Activated CD4-positive, alpha-beta T cell treated with anti-CD3 and anti-CD28 coated beads, Interleukin-2, amount 50 U/mL, for 1 hour (primary cell): ENCODE measurements at places on chromosomes 12 and 14.

DNA sequence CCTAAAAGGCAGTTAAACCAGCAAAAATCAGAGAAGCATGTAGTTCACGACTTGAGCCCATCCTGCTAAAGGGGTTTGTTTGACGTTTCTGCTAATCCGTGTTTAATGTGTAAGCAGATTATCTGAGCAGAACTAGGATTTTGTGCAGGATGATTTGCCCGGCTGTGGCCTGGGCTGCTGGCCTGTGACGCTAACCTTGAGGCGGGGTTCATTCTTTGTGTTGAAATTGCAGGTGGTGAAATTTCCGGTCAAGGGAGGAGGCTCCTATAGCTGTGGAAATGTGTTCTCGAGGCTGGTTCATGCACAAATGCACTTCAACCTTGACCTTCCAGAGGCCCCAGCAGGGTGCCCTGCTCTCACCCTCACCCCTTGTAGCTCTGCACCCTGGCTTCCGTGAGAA, 63.7 kb downstream of the SLC24A4 start:
- no peak for DNase-seq

DNA sequence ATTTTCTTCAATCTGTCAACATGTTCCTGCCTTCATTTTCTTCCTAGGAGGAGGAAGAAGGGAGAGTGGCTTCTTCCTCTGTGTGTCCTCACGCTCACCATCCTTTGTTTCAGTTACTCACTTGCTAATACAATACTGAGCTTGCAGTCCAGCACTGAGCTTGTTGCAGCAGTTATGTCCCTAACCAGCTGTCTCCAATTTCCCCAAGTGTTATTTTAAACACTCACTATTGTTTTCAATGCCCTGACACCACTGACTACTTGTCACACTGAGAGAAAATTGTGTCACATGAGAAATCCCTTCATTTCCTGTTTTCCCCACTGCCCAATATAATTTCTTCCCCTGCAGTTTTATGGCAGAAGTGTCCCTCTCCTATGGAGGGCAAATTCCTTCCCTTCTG, 53.4 kb downstream of the HSD17B6 start:
- DNase-seq: no peak

GRCh38 chr14:92122761-92123160, 992 bp downstream of the CPSF2 start:
- DNase-seq: no peak

DNA sequence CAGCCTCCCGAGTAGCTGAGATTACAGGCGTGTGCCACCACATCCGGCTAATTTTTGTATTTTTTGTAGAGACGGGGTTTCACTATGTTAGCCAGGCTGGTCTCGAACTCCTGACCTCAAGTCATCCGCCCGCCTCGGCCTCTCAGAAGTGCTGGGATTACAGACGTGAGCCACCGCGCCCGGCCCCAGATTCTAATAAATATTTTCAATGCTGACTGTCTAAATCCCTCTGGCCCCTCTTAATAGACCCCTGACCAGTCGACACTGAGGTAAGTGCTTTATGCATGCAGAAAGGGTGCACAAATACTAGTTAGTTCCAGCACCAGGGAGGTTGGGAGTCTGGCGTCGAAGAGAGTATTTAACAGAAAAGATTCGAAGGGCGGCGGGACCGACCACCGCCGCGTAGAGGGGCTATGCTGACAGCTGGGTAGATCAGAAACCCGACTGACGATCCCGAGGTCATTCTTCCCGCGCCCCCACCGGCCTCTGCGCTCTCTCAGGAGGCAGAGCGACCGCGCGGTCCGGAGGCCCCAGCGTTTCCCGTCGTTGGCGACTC, 1.1 kb upstream of the SPATS2 start:
- DNase-seq: no peak

DNA sequence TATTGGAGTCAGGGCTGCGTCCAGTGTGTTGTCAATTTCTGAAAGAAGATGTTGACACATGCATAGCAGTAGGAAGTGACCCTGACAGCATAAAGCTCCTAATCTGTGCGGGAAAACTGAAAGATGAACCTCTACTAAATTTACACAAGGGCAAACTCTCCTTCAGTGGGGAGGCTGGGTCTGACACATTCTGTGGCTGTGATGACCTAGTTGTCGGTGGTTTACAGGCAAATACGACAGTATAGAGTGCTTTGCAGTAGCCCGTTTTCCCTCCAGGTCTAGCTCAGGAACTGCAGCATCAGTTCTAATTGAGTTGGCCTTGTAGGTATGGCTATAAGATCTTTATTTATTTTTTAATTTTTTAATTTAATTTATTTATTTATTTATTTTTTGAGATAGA, 14.8 kb upstream of the GABARAPL1 start:
- no peak for DNase-seq

DNA sequence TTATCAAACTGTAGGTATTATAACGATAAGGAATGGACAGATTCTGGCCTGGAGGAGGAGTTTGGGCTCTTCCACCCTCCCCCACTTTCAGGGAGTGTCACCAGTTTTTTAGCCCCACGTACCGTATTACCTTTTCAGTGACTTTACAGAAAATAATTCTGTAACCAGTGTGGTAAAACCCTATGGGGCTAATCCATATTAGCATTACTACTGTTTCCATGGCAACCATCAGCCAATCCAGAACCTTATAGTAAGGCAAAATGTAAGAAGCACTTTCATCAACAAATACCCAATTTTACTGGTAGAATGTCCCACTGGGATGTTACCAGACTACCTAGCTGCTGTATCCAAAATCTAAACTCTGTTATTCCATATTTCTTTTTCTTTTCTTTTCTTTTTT, 50.7 kb downstream of the BICDL1 start:
- DNase-seq: no peak

DNA sequence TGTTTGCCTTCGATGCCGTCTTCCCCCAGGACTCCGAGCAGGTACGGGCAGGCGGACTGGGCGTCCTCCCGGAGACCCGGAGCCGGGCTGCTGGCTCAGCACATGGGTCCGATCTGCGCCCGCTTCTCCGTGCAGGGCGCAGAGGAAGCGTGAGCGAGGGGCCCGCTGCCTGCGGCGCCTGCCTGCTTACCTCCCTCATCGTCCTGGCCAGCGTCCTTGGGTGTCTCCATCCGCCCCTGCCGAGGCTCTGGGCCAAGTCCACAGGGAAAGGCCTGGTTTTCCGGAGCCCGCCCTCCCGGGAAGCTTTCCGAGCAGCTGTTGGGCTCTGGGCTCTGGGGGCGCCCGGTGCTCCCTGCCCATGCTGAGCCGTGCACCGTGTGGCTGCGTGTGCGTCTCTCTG, 33.5 kb downstream of the KIF26A start:
- DNase-seq: no peak

DNA sequence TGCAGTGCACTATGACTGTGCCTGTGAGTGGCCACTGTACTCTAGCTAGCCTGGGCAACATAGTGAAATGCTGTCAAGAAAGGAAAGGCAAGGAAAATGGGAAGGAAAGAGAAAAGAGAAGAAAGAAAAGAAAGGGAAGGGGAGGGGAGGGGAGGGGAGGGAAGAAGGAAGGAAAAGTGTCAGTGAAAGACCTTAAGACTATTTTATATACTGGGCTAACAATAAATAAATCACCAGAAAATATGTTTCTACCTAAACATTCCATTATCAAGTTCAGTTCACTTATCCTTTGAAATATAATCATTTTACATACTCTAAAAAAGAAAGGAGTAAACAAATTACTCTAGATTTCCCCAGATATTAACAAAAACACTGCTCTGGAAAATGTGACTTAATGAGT, 22.1 kb downstream of the COCH start:
- no peak for DNase-seq

GRCh38 chr12:63083046-63083445, 68.0 kb downstream of the AVPR1A start:
- DNase-seq: no peak

DNA sequence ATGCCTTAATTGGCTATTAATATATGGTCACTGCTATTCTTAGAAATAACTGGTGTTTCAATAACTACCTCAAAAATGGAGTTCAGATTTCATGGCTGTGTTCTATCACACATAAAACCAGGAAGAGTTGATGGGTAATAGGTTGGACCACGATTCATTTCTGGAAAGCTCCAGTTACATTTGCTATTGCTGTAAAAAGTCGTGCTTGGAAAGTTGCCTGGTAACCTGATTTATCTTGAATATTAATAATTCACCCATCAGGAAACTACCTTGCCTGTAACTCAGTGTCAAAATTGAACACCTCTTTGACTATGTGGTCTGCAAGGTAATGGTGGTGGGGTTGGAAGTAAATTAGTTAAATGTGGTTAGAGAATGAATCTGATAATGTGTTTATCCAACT, 104.7 kb upstream of the IFNG-AS1 start:
- DNase-seq: no peak

DNA sequence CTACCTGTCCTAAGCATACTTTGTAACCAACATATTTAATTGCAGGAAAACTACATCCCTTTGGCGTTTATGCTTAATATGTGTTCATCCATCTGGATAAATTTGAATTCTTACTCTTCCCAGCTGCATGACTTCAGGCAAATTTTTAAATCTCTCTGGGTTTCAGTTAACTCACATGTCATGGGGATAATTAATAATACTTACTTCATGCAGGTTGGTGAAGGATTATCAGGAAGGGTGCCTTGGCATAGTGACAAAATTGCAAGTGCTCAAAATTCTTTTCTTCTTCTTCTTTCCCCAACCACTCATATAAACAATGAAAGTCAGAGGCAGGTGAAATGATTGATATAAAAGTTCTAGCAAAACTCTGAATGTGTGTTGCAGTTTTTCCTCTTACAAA, 15.9 kb downstream of the SYT10 start:
- DNase-seq: no peak

- DNase-seq: no peak
Measured at GRCh38 chr12:80264891-80265290, 165.6 kb downstream of the OTOGL start.

DNA sequence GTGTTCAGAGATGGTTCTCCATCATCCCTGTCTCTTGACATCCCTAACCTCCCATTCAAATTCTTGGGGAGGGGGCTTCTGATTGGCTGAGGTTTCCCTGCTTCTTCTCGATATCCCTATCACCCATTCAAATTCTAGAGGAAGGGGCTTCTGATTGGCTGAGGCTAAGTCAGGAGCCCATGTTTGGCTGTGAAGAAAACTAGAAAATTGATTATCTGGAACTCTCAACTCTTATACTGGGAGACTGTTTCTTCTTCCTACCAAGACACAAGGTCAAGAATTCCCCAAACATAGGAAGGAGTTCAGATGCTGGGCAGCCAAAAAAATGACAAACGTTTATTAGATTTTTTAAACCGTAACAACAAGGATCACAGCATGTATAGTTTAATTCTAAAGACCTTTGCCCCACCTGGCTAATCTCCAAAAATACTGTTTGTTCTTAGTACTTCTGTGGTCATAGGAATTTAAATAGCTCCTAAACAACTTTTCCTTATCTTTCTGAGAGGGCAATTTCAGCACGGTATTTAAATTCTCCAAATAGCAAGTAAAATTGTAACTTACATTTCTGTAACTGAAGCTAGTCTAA, 26.4 kb downstream of the SPIC start:
- DNase-seq: no peak

GRCh38 chr12:52216100-52216499, 16.9 kb upstream of the KRT7 start:
- DNase-seq: no peak

- no peak for DNase-seq
Measured at GRCh38 chr12:19388131-19388549, 51.2 kb upstream of the AEBP2 start.

GRCh38 chr12:93430280-93430679, 11.5 kb downstream of the UBE2N start:
- DNase-seq: no peak

GRCh38 chr14:67746927-67747326, 45.2 kb downstream of the RDH12 start:
- DNase-seq: no peak

DNA sequence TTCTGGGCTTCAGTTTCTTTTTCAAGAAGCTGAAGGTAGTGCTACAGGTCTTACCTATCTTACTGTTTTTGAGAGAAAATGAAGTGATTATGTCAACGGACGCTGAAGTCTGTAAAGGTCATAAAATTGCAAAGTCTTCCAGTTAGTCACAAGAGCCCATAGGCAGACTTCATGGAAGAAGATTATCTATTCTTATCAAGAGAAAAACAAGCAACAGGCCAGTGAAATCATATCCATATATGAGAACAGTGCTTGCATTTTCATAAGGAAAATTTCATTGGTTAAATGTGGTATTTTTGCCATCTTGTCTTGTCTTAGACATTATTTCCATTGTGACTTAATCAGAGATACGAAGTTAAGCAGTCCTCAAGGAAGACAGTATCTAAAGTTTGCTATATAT, 412.7 kb upstream of the SEL1L start:
- DNase-seq: no peak

DNA sequence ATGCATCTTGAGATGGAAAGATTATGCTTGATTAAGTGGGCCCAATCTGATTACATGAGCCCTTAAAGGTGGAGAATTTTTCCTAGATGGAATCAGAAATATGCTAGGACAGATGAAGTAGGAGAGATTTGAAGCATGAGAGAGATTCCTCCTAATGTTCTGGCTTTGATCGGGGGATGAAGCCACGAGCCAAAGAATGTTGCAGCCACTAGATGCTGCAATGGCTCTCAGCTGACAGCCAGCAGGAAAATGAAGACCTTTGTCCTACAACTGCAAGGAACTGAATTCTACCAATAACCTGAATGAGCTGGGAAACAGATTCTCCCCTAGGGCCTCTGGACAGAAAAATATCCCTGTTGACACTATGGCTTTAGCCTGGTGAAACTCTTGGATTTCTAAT, 82.6 kb upstream of the ATP2B1 start:
- no peak for DNase-seq

DNA sequence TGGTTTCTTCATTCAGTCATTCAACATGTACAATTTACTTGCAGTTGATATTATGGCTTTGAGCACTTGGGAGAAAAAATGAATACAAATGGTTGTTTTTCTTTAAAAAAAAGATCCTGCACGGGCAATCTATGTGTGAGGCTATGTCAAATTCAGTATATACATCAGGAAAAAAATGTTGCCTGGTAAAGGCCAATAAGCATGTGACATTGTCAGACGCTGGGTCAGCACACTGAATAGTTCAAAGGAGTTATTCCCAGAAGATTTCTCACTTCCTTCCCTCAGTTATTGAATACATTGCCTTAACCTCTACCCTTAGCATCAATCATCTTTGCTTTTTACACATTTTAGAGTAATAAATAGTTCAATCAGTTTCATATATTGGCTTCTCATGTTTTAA, 319.2 kb downstream of the NUAK1 start:
- no peak for DNase-seq

DNA sequence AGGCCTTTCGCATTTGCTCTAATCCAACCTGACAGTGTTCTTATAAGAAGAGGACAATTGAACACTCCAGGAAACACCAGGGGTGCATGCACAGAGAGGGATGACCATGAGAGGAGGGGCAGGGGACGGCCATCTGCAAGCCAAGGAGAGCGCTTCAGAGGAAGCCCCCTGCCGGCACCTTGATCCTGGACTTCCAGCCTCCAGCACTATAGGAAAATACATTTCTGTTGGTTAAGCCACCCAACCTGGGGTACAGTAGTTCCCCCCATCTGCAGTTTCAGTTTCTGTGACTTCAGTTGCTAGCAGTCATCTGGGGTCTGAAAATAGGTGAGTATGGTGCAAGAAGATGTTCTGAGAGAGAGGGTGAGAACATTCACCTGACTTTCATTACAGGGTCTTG, 64.7 kb downstream of the CLMN start:
- no peak for DNase-seq

- DNase-seq: no peak
Measured at GRCh38 chr12:68743356-68743755, 2.6 kb upstream of the SLC35E3 start.

GRCh38 chr12:26233631-26234030, 38.3 kb downstream of the SSPN start:
- DNase-seq: no peak
